ENCODE measurements at places on chromosomes 7 and 10.

- no peak for DNase-seq
Measured at GRCh38 chr7:33716581-33717477, 188.5 kb upstream of the BMPER start.

GRCh38 chr7:131026297-131027000 is 292.4 kb upstream of the KLF14 start:
- DNase-seq, result no peak

DNA sequence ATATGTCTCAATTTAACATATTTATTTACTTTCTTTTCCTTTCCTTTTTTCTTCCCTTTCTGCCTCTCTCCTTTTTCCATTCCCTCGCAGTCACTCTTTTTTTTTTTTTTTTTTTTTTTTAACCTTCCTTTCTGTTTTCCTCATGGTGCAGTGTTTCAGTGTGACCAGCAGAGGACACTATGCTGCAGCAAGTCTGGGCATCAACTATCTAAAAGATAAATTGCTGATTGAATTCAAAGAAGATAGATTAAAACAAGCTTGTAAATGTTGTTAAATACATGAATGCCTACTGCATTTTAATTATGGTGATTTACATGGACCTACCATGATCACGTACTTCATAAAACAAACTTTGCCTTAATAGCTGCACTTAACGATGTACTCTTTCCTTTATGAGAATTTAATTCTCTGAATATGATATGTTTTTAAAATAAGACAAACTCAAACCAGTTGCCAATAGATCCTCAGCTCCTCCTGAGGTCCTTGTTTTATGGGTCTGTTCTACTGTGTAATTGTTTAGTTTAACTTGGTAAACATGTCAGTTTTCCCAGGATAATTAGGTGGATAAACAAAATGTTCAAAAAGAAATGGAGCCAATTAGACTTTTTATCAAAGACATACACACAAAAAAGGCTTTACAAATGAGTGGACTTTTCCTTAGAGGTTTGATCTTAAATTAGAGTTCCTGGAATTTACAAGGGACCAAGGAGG is 101.0 kb upstream of the AGR3 start:
- DNase-seq, result no peak

DNA sequence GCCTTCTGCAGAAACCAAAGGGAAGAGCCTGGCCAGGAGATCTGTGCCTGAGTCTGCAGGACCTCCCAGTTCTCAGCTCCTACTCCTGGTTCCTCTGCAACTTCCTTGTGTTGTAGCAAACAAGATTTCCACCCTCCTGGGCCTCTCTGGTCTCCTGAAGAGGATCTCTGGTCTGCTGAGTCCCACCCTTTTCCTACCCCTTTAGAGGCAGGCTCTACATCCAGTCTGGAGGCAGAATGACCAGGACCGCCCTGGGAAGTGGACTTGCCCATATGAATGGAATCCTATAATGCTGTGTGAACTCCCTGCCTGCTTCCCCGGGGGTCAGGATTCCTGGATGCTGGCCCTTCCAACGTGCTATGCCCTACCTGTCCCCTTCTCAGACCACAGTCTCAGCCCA is 3.2 kb downstream of the DENND2A start:
- no peak for DNase-seq

DNA sequence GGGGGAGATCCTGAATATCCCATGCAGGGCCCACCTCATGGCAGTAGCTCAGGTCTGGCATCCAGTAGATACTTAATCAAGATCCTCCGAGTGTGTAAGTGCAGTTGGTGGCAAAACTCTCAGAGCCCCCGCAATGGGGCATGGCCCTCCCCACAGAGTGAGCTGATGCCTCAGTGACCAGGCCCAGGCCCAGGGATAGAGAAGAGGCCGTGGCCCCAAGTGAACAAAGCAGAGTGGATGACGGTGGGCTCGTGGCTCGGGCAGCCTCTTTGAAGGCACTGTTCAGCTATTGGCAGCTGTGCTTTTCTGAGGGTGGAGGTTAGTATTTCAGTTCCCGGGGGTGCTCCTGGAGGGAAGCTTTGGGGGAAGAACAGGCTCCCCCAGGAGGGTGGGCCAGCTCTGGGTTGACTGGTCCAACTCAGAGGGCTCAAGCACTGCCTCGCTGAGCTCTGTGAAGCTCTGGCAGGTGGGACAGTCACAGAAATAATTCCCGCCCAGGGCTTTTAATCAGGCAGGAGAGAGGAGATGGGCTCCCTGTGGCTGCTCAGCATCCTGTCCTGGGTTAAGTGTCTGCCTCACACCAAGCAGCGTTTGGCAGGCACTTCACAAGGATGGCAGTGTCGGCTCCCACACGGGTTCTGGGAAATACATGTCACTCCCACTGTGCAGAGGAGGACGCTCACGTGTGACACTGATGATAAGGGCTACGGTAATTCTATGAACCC is 583.6 kb downstream of the TCERG1L start:
- DNase-seq, result no peak

GRCh38 chr7:129875745-129876411 is 76.9 kb downstream of the UBE2H start:
- no peak for DNase-seq

DNA sequence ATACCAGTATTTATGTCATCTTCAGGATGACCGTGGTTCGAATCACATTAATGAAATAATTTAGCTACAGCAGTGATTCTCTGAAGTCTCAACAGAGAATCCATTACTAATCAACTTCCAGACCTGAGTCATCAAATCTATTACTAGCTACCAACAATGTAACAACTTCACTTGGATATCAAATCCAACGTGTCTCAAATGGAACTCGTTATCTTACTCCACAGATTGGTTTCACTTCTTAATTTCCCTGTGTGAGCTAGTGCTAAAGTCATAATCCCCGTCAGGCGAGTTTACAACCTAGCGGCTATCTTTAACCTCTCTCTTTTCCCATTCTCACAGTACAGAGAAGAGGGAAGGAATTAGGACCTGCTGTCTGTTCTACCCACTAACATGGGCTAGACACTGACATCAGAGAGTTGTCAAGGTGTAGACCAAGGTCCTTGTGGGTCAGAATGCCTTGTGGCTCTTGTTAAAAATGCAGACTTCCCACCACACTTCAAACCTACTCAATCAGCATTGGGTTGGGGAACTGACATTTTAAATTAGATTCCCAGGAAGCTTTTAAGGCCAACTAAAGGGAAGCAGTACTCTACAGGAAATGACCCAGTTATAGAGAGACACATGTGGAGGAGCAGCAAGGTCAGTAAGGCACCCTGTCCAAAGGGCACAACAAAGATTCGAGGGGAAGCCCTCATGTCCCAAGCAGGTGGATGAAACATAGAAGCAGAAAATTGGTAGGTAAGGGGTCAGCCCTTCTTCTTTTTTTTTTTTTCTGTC is 57.3 kb upstream of the GSAP start:
- no peak for DNase-seq

- DNase-seq, result no peak
Measured at GRCh38 chr7:157005456-157006204, 4.8 kb downstream of the MNX1 start.

DNA sequence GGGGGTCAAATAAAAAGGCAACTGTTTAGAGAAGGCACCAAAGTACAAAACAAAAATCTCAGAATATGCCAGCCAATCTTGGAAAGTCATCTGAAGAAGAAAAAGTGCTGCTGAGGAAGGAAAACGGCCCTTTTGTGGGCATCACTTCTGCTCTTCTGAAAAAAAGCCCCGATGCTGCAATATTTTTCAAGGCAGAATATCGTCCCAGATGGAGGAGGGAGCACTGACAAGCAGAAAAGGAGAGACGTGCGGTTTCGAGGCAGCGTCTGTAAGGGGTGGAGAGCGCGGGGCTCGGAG is 959 bp upstream of the ATRNL1 start:
- DNase-seq, result no peak

GRCh38 chr7:155166673-155167370 is 96.7 kb downstream of the HTR5A start:
- DNase-seq, result no peak

DNA sequence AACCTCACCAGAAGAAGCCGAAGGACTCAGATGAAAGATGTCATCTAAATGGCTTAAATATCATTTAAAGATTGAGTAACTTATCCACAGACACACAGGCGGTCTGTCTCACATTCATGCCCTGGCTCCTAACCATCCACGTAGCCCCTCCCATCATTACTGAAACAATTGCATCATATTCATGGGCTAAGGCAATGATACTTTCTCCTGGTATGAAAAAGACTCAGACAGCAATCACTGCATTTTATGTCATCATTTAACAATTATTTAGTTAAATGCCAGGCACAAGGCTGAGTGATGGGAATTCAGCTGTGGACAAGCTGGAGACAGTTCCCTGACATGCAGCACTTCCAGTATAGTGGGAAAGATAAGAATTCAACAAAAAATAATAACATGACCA is 11.2 kb upstream of the TECTB start:
- DNase-seq, result no peak

GRCh38 chr7:17144322-17144721 is 154.1 kb upstream of the AHR start:
- DNase-seq, result peak; percentile 63

- no peak for DNase-seq
Measured at GRCh38 chr10:3881622-3882021, 96.6 kb upstream of the KLF6 start.

GRCh38 chr7:30996883-30997282 is 33.1 kb downstream of the GHRHR start:
- no peak for DNase-seq

DNA sequence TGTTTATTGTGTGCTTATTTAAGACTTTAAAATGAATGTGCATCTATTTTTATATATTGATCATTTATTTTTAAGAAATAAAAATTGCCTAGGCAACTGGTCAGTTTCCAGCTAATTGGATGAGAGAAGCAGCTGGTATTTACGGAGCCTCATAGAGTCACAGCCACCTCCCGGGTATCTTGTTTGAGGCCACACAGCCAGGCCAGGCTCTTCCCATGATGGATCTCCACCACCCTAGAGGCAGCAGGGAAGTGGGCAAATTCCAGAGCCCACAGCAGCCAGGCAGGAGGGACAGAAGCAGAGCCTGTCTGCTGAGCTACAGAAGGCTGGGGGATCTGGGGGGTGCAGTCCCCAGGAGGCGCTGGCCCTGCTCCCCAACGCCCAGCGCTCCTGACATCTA is 61.6 kb downstream of the CLEC2L start:
- DNase-seq, result no peak

DNA sequence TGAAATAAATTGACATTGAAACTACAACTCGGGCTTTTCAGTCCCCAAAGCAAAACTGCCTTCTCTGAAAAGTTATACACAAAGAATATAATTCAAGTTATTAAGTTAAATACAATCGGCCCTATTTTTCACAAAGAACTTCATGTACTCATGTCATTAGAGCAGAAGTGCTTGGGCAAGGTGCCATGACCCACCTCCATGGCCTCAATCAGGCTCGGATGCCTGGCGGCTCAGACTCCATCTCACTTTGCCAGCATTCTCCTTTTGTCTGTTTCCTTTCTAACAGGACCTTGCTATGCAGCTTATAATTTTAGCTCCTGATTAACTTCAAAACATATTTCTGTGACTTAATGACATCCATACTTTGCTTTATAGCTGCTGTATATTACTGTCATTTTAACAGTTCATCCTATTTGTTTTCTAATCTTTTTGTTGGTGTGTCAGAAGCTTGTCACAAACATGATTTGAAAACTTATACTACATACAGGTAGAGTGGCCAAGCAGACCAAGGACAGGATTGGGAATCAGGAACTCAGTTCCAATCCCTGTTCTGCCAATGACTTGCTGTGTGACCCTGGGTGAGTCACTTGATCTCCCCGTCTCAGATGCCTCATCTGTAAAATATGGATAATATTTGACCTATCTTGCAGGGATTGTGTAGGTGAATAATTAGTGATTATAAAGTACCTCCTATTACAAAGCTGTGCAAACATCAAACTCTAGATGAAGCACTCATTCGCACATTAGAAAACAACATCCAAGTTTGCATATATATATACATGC is 60.8 kb upstream of the ITGA8 start:
- DNase-seq, result no peak

GRCh38 chr10:99775850-99776249 is 6.6 kb upstream of the ABCC2 start:
- DNase-seq, result no peak

DNA sequence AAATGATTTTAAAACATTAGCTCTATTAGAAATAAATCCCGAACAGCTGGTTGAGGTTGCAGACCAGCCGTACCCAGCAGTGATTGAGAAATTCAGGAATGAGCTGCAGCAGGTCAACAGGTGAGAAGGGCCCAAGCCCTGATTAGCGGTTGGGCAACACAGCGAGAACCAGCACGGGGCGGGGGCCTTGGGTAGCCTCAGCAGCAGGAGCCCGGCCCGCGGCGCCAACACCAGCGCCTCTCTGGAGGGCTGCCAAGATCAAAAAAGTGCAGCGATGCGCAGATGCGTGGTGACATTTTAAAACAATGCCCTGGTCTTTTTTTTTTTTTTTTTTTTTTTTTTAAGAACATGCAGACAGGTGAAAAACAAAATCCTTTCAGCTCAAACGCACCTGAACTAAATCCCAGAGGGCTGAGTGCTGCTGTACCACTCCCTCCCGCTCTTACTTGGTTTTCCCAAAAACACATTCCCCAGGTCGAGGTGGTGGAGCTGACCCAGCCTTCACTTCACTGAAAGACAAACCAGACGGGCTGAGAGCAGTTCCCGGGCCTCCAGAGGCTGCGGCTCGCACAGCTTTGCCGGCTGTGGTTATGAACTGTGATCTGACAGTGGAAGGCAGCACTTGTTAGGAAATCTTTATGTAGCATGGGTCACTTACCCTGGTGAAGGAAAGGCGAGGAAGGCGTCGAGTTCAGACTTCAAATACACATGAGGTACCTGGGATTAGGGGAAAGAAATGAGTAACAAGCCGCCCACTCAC is 579.4 kb downstream of the SDK1 start:
- no peak for DNase-seq

GRCh38 chr7:13047061-13047460 is 359.6 kb downstream of the ARL4A start:
- DNase-seq, result no peak
